ENCODE measurements at places on chromosomes 1 and 21.

- DNase-seq = no peak
Observed at GRCh38 chr1:30816211-30817076, 58.9 kb upstream of the LAPTM5 start.

DNA sequence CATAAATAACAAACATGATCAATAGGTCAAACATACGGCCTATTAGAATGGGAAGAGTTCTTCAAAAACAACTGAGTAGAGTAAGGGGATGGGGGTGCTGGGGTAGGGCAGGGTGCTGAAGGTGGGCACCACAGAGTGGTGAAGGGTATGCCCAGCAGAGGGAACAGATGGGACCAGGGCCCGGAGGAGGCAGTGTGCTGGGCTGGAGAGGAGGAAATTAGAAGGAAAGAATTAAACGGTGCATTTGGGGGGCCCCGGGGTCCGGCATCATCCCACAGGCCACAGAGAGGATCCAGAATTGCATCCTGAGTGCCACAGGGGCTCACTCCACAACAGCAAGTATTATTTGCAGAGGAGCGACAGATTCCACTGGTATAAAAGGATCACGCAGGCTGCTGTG is 94.5 kb downstream of the GLIS1 start:
- DNase-seq = no peak

GRCh38 chr1:76868154-76868882 is 1.0 kb downstream of the ST6GALNAC5 start:
- DNase-seq = no peak

DNA sequence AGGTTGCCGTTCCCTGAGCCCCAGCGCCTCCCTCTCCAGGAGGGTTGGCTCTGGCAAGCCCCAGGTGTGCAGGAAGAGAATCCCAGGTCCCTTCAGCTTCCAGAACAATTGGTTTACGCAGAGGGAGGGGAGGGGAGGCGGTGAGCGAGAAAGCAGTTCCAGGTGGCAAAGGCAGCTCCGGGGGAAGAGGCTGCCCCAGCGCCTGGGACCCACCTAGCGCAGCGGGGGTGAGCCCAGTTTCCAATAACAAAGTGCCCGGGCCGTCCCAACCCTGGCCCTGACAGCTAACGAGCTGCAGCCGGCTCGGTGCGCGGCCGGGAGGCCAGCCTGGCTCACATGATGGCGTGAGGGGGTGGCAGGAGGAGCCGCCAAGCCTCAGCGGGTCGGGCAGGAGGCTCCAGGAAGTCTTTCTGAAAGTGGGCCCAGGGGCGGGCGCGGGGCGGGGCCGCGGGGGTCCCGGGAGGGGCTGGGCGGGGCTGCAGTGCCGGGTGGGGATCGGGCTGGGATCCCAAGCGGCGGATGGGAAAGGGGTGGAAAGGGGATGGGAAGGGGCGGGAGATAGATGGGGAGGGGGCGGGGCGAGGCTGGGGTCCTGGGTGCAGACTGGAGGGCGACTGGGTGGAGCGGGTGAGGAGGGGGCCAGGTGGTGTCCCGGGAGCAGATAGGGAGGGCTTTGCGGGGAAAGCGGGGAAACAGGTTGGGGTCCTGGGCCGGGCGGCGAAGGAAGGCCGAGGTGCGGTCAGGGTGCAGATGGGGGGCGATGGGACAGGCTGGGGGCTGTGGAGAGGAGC is 22.8 kb downstream of the DHRS3 start:
- no peak for DNase-seq

- DNase-seq = no peak
Observed at GRCh38 chr1:182845894-182846293, 6.7 kb downstream of the DHX9 start.

- no peak for DNase-seq
Observed at GRCh38 chr21:35208810-35209517, 159.9 kb upstream of the RUNX1 start.
